NAMALWA (cell line): ENCODE measurements at places on chromosomes 3 and 15.

GRCh38 chr3:152269056-152269830 is 514 bp downstream of the MBNL1 start:
- DNase-seq = no peak

DNA sequence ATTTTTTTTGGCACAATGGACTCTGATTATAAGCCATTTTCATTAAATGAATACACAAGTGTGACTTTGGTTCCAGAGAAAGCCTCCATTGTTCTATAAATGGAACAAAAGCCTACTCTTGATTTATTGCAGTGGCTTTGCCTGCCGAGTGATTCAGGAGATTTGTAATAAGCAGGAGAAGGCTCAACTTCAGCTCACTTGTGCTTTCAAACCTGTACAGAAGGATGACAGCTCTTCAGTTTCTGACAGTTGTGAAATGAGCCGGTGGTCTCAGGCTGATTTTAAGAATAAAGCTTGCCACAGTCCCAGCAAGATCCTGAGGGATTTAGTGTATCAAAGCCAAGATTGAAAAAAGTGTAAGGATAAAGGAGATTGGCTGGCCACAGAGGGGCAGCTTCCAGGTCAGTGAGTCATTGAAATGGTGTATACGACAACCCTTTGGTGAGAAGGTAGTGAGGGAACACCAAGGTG is 438.8 kb upstream of the TGFBR2 start:
- no peak for DNase-seq

- no peak for DNase-seq
Measured at GRCh38 chr15:43977072-43977884, 150.5 kb downstream of the WDR76 start.

- DNase-seq = no peak
Measured at GRCh38 chr3:108401836-108402235, 105.5 kb downstream of the HHLA2 start.

GRCh38 chr3:98519351-98519750 is 3.4 kb downstream of the CLDND1 start:
- DNase-seq = no peak

DNA sequence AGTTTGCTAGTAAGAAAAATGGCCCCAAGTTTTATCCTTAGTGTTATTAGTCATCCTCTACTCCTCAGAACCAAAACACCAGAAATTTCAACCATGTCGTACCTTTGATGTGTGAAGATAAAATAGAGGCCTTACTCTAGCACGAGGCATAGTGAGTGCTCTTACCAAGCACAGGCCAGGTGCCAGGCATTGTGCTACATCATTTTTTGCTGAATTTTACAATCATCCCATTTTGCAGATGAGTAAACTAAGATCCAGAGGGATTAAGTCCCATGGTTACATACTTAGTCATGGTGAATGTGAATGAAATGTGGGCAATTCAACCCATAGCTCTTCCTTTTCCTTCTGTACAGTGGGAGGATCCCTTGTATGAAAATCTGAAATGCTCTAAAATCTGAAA is 15.2 kb downstream of the LMCD1 start:
- DNase-seq = no peak

DNA sequence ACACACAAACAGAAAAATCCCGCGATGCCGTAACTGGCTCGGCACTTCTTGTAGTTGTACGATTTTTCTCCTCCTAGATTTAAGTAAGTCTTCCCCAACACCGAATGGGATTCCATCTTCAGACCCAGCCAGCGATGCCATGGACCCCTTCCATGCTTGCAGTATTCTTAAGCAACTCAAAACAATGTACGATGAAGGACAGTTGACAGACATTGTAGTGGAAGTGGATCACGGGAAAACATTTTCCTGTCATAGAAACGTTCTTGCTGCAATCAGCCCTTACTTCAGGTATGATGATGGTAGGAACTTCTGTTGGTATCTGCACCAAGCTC is 763 bp downstream of the KBTBD8 start:
- DNase-seq = peak; percentile 40

DNA sequence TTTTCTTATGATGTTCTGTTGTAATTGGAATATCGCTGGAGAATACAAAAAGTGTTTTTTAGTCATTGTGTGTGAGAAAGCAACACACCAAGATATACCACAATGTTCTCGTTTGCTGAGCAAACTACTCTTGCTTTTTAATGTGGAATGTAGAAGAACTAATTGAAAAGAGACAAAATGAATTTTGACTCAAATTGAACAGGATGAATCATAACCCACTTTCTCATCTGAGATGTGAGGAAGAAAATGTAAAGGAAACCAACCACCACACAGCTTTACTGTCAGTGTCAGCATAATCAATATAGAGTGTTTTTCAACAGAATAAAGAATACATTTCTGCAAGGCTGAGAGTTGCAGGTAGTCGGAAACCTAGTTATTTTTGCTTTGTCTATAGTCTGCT is 448.8 kb upstream of the TPRG1 start:
- no peak for DNase-seq

DNA sequence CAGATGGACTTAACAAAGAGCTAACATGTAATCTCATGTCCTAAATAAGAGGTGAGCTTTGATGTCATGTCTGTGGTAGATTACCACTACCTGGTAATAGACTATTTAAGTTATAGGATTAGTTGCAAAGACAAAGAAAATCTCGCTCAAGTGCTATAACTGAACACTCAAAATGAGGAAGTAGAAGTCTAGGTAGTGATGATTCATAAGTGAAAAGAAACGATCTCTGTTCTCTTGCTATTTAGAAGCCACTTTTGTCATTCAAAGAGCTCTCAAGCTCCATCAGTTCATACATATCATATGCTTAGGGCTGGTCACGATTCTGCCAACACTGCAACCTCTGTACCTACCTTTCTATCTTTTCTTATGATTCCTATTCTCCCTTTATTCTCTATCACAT is 110.9 kb downstream of the EDEM1 start:
- DNase-seq = peak; percentile 41

- no peak for DNase-seq
Measured at GRCh38 chr3:157311633-157312375, 124.8 kb upstream of the PTX3 start.

DNA sequence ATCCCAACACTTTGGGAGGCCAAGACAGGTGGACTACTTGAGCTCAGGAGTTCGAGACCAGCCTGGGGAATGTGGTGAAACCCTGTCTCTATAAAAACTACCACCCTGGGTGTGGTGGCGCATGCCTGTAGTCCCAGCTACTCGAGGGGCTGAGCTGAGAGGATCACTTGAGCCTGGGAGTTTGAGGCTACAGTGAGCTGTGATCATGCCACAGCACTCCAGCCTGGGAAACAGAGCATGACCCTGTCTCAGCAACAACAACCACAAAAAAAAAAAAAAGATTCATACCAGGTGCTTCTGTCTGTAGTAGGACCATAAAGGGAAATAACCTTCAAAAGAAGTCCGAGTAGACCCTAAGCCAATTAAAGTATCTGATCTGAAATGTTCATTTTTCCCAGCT is 94.5 kb downstream of the SERPINI1 start:
- DNase-seq = peak; percentile 74

GRCh38 chr3:22928216-22929110 is 274.7 kb upstream of the UBE2E2 start:
- no peak for DNase-seq

GRCh38 chr15:30865257-30865656 is 38.5 kb upstream of the FAN1 start:
- DNase-seq = no peak

DNA sequence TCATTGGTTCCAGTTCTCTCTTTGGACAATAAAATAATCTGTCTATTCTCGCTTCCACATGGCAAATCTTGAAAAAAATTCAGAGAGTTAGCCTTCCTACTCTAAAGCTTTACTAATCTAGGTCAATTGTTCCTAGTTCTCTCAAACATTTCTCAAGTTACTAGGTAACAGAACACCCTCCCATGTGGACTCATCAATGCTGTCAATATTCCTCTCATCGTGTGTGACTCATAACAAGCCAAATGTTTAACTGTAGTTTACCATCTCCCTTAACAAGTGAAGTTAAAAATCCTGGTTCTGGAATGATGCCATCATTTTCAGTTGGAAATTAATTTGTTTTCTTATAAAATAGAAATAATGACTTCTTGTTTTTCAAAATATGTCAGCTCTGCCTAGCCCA is 438.6 kb downstream of the ROBO1 start:
- DNase-seq = no peak

DNA sequence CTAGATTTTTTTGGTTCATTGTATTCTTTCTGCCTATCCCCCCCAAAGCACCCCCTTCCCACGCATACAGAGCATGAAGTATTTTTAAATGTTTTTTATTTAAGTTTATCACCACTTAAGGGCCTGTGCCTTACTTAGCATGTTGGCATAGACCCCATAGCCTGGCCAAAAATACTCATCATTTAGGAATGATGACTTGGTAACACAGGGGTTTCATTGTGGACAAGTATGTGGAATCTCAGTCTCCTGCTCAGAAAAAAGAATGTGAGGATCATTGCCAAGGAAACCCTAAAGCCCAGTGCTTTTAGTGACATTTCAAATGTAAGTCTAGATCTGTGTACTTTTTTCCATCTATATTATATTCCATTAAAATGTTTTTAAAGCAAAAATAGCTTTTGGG is 146.3 kb downstream of the ALCAM start:
- no peak for DNase-seq

DNA sequence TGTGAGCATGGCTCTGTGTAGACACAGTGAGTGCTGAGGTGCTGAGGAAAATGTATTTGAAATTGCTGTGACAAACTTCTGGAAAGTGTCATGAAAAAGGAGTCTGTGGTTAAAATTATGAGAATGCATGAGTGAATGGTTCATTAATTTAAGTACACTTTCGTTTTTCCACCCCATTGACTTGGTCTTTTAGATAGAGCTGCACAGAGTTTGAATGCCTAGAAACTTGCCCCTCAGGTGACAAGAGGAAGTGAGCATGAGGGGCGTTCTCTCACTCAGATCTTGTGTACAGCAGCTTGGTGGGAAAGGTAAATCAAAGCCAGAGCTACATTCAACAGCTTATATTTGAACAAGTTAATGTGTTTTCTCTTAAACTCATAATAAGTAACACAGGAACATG is 296.8 kb downstream of the WDR72 start:
- DNase-seq = no peak

DNA sequence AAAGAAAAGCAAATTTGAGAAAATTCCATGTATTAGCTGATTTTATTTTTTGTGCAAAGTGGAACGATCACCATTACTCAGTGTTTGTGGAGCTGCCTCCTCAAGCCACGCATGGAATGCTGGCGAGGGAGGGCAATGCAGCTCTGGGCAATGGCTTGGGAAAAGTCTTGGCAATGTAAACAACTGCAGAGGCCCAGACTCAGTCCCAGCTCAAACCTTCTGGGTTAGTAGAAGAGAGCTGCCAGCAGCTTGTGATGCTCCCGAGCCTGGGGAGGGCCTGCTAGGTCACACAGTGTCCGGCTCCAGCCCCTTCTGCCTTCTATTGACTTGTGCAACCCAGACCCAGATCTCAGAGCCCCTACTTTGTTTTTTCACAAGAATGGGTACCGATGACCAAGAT is 4.3 kb downstream of the EPHB1 start:
- no peak for DNase-seq

DNA sequence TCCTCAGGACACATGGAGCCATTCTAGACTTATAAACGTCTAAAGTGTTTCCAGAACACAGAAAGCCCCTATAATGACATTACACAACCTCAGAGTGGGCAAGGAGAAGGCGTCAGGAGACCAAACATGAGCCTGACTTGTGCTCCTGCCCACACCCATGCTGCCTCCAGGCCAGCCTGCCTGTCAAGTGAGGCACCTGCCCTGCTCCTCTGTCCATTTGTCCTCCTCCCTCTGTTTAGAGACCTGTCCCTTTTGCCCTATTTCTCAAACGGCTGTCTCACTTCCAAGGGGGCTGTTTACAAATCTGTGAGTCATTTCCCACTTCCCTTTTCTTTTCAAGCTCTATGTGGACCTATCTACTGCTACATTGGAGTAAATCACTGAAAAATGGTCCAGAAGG is 21.0 kb downstream of the ZDHHC3 start:
- DNase-seq = peak; percentile 39

DNA sequence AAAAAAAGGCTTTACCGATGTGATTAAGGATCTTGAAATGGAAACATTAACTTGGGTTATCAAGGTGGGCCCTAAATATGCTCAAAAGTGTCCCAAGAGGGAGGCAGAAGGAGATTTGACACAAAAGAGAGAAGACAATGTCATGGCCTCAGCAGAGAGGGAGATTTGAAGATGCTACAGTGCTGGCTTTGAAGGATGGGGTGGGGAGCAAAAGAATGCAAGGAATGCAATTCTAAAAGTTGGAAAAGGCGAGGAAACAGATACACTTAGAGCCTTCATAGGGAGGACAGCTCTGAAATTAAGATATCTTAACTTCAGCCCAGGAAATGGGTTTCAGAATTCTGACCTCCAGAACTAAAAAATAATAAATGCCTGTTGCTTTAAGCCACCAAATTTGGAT is 314.5 kb upstream of the CCDC54 start:
- no peak for DNase-seq

GRCh38 chr15:66638377-66638776 is 63.7 kb upstream of the SMAD6 start:
- no peak for DNase-seq

DNA sequence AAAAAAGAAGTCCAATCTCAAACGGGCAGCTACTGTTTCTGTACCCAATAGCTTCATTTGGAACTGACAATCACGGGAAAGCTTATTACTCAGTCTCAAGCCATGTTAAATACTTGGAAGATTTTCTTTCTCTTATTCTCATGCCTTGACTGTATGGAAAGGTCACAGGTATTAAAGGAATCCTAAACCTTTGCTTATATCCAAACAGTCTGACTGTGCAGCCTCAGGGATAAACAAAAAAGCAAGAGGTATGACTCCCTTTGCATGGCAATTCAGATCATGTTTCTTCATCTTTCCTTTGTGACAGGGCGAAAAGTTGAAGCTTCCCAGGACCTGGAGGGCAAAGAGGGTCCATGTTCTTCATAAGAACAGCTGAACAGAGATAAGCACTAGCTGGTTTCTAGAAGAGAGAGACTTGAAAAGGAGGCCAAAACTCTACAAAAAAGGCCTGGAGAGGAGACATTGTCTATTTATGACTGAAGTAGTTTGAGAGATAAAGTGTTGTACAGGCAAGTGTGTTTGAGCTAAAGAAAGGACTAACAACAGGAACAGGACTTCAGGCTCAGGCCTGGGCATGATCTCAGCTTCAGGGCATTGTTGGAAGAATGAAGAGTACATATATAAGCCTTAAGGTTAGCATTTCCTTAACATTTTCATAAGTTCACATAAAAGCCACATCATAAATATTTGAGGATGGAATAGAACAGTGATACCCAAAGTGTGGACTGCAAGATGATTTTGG is 231.0 kb upstream of the THRB start:
- no peak for DNase-seq
